Daoy (cell line): ENCODE measurements at places on chromosomes 4 and X. TPM values are rescaled to one million over a fixed set of nuclear protein-coding genes. Genes with fewer than 3 reads are reported as not detected.

- peak; percentile 14 for DNase-seq
These were observed 171.6 kb downstream of the PCDH10 start for GRCh38 chr4:133320576-133321170.

GRCh38 chr4:125770814-125771398 lies 456.2 kb downstream of the FAT4 start:
- no peak for DNase-seq

GRCh38 chr4:8329560-8329858 lies 60.0 kb downstream of the HTRA3 start:
- no peak for DNase-seq

- DNase-seq: no peak
These were observed 38.2 kb upstream of the ABCG2 start for GRCh38 chr4:88196523-88197185.

GRCh38 chrX:115393271-115393670 lies 103.8 kb downstream of the LUZP4 start:
- peak; percentile 78 for DNase-seq

DNA sequence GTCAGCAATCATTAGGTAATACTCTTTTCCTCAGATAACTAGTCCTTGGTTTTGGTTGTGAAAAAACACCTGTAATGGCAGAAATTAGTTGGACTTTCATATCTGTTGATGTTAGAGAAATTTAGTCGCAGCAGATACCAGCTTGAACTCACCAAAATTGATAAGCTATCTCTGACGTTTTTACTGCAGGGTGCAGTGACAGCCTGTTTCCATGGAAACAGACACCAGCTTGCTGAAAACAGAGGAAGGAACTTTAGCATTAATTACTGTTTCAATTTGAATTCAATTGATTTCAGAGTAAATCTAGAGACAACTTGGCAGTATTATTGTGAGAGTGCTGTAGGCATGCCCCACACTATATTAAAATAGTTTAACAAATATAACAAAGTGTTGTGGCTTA lies 246.5 kb downstream of the PPP1R2C start:
- no peak for DNase-seq

- no peak for DNase-seq
These were observed 20.0 kb downstream of the SH3KBP1 start for GRCh38 chrX:19867411-19867732.

DNA sequence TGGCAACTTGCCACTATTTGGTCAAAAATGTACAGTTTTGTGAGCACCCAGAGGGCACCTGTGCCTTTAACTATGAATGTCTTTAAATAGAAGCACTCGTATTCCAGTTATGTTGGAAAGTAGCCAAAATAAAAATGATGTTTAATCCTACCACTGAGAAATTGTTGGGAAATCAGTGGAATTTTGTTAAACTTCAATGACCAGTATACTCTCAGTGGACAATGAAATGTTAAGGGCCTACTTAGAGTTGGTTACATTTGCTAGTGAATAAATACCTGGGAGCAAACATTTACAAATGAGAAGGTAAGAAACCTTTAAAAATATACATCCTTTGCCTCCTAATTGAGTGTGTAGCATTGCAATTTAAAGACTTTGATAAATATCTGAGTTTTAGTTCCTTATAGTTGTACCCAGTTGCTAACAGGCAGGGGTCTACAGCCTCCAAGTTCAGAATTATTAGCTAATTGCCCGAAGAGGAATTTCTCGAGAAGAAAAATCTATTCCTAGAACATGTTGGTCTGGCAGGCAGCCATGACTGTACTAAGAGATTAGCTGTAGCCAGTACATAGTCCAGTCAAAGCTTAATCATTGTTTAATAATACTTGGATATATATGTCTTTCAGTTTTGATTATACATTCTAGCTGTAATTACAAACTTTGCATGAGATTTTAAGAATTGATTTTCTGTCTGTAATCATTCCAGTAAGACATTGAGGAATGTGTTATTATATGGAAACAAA lies 93.2 kb downstream of the IL1RAPL2 start:
- DNase-seq: no peak

- DNase-seq: no peak
These were observed 61.0 kb downstream of the FHIP1A start for GRCh38 chr4:151469970-151470369.

- peak; percentile 73 for DNase-seq
These were observed 41.9 kb downstream of the WWC2 start for GRCh38 chr4:183140911-183141320.

DNA sequence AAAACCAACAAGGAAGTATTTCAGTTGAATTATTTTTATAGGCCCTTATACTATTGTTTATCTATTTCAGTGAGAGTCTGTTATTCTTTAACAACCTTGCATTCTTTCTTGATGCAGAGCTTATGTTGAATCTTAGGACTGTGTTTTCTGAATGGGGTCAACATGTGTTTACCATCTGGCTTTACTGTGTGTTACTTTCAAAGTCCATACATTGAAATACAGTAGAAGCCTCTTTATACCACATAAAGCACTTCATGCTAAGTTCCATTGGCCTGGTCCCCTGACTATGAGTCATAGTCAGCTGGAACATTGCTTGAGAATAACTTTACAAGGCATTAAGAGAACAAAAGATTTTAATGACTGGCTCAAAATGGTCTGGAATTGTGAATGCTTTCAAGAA lies 152.6 kb downstream of the GASK1B start:
- DNase-seq: peak; percentile 66

- no peak for DNase-seq
These were observed 9.6 kb downstream of the LRPAP1 start for GRCh38 chr4:3522651-3523050.

GRCh38 chrX:33906971-33907370 lies 225.1 kb downstream of the FAM47A start:
- DNase-seq: no peak

GRCh38 chr4:184328022-184328736 lies 110.5 kb upstream of the ENPP6 start:
- DNase-seq: no peak

DNA sequence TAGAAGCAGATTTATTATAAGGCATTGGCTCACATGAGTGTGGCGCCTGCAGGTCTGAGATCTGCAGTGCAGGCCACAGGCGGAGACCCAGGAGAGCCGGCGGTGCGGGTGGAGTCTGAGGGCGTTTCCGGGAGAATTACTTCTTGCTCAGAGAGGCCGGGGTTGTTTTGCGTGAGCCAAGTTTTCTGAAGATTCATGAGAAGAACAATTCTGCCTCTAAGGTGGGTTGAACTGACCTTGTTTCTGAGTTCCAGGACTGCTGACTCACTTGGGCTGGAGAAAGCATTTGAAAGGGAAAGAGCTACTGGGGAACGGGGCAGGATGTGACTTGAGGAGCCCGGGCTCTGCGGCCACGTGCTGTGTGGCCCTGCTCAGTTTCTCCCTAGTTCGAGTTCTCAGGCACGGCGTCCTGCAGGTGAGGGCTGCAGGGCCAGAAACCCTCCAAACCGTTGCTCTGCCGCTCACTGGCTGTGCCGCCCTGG lies 36.7 kb upstream of the SORCS2 start:
- peak; percentile 37 for DNase-seq

GRCh38 chr4:152713951-152714705 lies 34.3 kb upstream of the TMEM154 start:
- DNase-seq: no peak

- peak; percentile 1 for DNase-seq
These were observed 68.3 kb downstream of the FMR1NB start for GRCh38 chrX:148049441-148049840.

- DNase-seq: peak; percentile 6
These were observed 551 bp downstream of the NPNT start for GRCh38 chr4:105895583-105896460.

- DNase-seq: no peak
These were observed 236.5 kb downstream of the GLUD2 start for GRCh38 chrX:121283921-121284320.

DNA sequence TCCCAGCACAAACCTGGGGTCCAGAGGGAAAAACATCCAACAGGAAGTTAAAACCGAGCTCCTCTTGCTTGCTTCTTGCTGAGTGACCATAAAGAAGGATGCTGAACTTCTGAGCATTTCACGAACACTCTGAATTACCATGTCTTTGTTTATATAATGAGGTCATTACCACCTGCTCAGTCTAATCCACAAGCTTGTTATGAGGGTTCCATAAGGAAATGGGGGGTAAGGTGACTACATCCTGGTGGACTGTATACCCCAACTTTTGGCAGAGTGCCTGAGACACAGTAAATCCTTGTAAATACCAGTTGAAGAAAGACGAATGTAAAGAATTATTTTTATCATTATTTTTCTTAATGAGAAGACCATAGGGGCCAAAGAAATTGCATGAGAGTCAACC lies 16.8 kb downstream of the CCDC149 start:
- DNase-seq: peak; percentile 28

The HSFX4 gene
- not detected in 2 replicates for total RNA-seq

The TMPRSS11A gene
- not detected in 2 replicates for total RNA-seq

The APOO gene
- 29.4 and 49.9 TPM in 2 replicates for total RNA-seq

The SLC26A1 gene
- total RNA-seq: 0.57 TPM in 1 of 2 replicates, not detected in the other

The FHL1 gene
- total RNA-seq: 27.1 and 32.2 TPM in 2 replicates

The FAAH2 gene
- total RNA-seq: not detected in 2 replicates
